ENCODE measurements at places on chromosomes 13 and 19.

DNA sequence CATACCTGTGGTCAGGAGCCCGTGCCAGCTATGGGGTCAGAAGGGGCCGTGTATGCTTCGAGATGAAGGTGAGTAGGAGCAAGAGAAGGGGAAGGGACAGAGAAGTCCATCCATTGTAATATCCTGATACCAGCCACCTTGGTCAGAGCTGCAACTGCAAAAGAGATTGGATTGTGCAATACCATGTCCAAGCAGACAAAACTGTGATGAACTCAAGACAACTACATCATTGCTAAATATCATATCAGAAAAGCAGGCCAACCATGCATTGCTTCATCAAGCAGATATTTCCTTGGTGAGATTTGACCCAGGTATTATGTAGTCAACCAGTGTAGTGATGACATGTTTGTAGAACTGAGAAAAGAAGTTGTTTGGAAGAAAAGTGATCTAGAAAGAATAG lies 12.1 kb downstream of the HNRNPUL1 start:
- no peak for DNase-seq

- peak; percentile 68 for DNase-seq
Observed at GRCh38 chr13:34308725-34309124, 490.8 kb downstream of the RFC3 start.

DNA sequence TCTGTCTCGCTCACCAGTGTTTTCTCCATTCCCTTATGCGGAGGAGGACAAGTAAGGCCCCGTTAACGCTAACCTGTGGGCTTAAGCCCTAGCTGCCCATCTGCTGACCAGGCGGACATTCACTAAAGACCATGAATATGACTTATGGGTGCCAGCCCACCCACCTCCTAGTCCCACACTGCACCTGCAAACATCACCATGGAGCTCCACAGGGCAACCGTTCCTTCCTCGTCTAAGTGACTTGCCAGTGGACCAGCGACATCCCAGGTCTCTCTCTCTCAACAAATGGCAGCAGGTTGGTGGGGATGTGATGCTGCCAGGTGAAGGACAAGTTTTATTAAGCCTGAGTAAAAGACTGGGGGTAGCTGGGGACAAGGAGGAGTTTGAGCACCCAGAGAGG lies 55.2 kb downstream of the CCDC70 start:
- DNase-seq: no peak

DNA sequence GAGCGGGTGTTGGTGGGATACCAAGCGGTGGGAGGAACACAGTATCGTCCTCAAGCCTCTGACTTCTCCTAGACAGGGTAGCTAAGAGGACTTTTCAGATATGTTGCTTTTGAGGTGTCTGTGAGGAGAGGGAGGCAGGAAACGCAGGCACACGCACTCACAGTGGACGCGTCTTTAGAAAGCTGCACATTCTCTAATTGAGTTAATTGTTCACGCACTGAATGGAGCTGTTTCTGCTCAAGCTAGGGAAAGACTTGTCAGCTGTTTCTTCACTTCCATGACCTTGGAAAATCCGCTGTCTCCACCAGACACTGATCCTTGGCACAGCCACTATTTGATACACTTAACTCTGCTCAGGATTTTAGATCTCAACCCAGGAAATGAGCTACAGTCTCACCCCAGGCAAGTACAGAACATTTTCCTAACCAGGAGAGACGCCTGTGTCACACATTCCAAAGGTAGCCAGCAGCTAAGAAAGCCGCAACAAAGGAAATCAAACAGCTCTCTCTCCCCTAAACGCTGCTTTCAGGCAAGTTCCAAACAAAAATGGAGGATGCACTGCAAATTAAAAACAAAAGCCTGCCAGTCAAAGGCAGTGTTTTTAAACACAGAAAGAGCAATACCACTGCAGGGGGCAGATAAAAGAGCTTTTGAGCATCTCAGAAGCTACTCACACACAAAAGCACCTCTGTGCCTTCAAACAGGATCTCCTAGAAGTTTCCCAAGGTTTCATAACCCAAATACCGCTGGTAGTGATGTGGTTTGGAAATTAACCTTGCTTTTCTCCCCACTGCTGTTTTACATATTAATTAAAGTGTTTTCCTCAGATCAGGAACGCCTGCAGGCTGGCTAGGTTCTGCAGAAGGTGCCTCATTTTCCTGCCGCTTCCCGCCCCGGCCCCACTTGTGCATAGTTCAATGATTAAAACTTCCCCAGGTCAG lies 57.3 kb downstream of the IRS2 start:
- DNase-seq: peak; percentile 11

- no peak for DNase-seq
Observed at GRCh38 chr19:38093587-38093986, 130.4 kb downstream of the DPF1 start.

- DNase-seq: peak; percentile 15
Observed at GRCh38 chr19:13827656-13828055, 32.4 kb downstream of the ZSWIM4 start.

DNA sequence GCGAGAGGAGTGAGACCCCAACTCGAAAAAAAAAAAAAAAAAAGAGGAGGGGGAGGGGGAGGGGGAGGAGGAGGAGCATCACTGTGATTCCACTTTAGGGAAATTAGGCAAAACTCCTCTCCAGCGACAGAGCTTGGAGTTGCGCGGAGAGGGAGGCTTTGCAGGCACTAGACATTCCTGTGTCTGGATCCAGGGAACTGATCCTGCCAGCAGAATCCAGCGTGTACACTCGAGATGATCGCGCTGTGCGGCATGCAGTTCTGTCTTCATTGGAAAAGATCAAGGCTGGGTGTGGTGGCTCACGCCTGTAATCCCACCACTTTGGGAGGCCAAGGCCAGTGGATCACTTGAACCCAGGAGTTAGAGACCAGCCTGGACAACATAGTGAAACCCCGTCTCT lies 29.6 kb upstream of the KLF2 start:
- peak; percentile 2 for DNase-seq

DNA sequence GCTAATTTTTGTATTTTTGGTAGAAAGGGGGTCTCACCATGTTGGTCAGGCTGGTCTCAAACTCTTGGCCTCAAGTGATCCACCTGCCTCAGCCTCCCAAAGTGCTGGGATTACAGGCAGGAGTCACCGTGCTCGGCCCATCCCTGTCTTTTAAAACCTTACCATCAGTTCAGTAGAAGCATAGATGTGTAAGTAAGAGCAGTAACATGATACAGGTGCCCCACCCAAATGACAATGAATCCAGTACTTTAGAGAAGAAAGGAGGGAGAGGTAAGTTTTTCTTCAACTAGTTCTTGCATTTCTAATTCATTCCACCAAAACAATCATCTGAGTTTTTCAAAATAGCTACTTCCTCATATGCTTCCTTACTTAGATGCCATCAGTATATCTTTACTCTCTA lies 21.9 kb downstream of the SPRY2 start:
- DNase-seq: no peak

GRCh38 chr13:111216166-111216960 lies 101.3 kb downstream of the ARHGEF7 start:
- DNase-seq: peak; percentile 50

GRCh38 chr13:101775267-101775666 lies 322.8 kb downstream of the ITGBL1 start:
- no peak for DNase-seq

- DNase-seq: no peak
Observed at GRCh38 chr19:58382997-58383603, 2.3 kb upstream of the ZNF837 start.

GRCh38 chr19:3098515-3099346 lies 4.6 kb downstream of the GNA11 start:
- peak; percentile 50 for DNase-seq

DNA sequence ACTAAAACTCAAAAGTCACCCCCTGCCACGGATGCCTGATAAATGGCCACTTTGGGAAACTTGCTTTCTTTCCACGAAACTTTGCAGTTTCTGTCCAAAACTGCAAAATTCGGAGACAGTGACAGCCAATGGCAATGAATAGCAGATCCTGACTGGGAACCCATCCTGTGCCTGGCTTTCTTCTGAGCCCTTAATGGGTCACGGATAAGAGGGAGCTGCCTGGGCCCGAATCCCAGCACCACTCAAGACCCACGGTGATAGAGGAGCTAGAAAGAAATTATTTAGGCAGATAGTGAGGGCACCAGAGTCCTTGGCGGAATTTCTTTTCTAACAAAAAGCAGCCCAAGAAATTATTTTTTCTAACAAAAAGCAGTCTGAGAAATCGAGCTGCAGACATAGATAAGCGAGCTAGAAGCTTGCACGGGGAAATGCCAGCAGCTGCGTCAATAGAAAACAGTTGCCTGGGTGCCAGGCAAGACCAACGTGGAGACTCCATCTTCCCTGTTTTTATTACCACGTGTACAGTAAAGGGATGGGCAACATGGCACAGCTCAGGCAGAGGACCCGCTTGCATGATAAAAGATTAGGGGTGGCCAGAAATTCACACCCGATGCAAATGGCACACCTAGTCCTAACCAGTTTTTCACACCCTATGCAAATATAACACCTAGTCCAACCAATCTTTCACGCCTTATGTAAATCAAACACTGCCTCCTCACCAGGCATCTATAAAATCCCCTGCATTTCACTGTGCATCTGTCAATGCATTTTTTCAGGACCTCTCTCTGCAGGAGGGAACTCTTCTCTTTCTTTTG lies 7.1 kb upstream of the HSH2D start:
- DNase-seq: no peak

DNA sequence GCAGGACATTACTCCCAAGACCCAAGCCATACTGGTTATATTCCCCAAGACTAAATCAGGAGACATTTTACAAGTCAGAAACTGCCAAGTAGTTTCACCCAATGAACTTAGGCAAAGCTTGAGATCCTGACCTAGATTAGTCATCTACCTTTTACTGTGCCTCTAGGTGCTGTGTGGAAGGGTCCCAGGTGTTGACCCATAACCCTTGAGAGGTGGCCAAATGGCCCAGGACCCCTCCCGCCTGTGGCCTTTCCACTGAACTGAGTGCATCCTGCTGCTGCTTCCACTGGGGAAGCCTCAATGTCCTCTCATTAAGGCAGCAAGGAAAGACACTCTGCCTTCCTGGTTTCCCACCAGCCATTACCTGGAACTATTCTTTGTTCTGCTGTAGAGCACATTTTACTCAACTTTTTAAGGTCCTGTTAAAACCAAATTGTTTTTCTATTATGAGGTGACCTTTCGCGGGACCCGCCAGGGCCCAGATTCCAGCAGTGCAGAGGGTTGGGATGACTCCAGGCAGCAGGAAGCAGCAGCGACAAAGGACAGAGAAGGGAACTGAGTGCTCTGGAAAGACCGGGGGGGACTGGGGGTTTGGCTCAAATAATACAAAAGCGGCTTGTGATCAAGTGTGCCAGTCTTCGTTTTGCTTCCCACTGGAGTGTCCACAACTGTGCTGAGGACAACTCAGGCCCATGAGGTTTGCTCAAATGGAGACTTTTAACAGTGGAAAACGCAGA lies 27.1 kb downstream of the ANKRD10 start:
- no peak for DNase-seq

- peak; percentile 0 for DNase-seq
Observed at GRCh38 chr13:66659286-66659685, 570.9 kb downstream of the PCDH9 start.

- DNase-seq: no peak
Observed at GRCh38 chr19:12873891-12874745, 7.1 kb downstream of the DNASE2 start.

DNA sequence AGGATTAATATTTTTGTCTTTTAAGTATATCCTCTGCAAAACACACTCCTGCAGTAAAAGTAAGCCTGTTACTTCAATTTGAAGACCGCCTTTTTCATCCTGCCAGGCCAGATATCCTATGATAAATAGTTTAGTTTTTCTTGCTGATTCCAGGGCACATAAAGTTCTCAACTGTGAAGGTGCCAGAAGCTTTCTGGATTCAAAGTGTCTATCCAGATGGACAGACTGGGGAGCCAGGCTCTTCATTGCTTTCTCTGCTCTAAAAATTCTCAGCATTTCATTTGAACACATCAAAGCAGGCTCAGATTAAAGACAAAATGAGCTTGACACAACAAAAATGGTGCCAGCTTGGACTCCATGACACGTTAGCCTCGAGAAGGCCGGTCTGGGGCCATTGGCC lies 53.6 kb upstream of the UBL3 start:
- no peak for DNase-seq

- DNase-seq: peak; percentile 2
Observed at GRCh38 chr13:83829810-83830209, 52.5 kb downstream of the SLITRK1 start.

GRCh38 chr13:75481176-75482069 lies 546 bp downstream of the TBC1D4 start:
- peak; percentile 42 for DNase-seq

DNA sequence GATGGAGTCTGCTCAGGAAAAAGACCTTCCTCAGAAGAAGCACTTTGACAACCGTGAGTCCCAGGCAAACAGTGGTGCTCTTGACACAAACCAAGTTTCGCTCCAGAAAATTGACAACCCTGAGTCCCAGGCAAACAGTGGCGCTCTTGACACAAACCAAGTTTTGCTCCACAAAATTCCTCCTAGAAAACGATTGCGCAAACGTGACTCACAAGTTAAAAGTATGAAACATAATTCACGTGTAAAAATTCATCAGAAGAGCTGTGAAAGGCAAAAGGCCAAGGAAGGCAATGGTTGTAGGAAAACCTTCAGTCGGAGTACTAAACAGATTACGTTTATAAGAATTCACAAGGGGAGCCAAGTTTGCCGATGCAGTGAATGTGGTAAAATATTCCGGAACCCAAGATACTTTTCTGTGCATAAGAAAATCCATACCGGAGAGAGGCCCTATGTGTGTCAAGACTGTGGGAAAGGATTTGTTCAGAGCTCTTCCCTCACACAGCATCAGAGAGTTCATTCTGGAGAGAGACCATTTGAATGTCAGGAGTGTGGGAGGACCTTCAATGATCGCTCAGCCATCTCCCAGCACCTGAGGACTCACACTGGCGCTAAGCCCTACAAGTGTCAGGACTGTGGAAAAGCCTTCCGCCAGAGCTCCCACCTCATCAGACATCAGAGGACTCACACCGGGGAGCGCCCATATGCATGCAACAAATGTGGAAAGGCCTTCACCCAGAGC lies 16.2 kb upstream of the ZNF544 start:
- no peak for DNase-seq

GRCh38 chr13:99055735-99056134 lies 77.9 kb upstream of the DOCK9 start:
- DNase-seq: no peak

DNA sequence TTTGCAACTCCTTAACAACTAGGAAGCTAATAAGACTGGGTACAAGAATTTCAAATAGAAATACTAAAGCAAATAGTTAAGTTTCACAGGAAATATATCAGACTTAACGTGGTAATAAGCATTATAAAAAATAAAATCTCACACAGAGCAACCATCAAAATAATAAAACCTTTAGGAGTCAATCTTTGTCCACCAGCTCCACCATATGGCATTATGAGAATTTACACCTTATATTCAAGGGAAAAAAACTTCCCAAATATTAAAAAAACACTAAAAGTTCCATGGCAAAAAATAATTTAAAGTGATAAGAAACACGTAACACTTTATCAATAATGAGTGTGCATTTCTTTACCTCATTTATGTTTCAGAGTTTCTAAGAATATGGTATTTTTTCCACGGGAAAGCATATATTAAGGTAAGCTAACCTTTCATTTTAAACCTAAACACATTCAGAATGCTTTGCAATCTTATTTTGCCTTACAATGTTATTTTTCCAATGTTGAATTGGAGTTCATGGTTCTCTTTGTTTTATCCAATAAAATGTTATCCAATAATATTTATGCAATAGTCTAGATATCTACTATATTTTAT lies 423.2 kb upstream of the SGCG start:
- no peak for DNase-seq

- peak; percentile 22 for DNase-seq
Observed at GRCh38 chr13:93180356-93180969, 46.1 kb upstream of the GPC6 start.
